ENCODE measurements at places on chromosomes 3 and 15.

DNA sequence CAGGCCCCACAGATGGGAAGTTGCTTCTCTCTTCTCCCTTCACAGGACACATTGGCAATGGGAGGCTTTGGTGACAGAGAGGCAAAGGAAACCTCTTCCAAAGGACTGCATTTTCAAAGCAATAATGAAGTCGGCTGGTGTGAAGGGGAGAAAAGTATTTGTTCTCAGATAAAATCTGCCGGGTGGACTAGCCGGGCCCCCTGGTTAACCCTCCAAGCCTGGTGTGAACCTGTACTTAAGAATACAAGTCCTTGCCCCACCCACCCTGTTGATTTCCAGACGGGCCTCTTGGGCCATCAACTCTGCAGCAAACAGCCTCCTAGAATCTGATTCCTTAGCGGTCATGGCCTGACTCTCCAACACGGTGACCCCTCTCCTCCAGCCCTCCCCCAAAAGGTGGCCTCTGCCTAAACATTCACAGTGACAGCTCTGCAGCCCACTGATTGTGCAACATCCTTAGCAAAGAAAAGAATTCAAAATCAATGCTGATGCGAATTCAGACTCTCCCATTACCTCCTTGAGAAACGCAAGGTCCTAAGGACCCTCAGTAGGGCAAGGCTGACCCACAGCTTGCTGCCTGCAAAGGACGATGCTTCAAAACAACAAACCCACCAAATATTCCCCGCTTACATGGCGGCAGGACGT, 9.9 kb downstream of the TLE3 start:
- no peak for DNase-seq

DNA sequence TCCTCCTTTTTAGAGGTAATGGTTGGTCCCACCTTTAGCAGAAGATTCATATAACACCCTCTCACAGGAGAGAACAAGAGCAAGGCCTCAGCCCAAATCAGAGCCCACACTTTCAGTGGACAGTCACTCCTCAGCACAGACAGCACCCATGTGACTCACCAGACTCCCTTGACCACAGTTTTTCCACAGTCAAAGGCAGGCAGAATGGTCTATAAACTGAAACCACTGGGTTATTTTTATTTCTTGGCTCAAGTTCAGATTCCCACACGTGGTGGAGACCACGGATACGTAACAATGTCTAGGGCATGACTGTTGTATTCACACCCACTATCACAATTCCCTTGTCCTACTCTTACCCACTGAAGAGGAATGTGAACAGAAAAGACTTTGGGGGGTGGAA, 237.8 kb upstream of the UBE2E1 start:
- no peak for DNase-seq

GRCh38 chr3:63607716-63608115, 44.8 kb upstream of the SNTN start:
- no peak for DNase-seq

GRCh38 chr3:182808041-182808770, 14.9 kb downstream of the ATP11B start:
- DNase-seq = no peak

- no peak for DNase-seq
Observed at GRCh38 chr3:128006061-128007032, 45.9 kb upstream of the SEC61A1 start.

- no peak for DNase-seq
Observed at GRCh38 chr15:66196602-66197001, 56.9 kb downstream of the MEGF11 start.

GRCh38 chr3:196087906-196088305, 6.0 kb upstream of the TFRC start:
- DNase-seq = no peak

DNA sequence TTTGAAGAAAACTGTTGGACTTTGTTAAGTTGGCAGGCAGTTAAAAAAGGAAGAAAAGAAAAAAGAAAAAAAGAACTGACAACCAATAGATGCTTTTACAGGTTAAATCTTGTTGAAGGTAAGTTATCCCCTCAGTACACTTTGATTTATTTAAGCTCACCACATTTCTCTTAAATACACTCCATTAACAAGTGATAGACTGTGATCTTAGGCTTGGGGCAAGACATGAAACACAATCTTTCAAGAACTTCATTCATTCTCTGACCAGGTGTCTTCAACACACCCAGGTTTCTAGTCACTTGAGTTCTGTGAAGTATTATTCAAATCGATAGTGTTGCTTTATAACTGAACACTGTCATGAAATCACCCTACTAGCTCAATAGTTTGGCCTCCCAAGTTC, 751.9 kb downstream of the ROBO1 start:
- DNase-seq = no peak

DNA sequence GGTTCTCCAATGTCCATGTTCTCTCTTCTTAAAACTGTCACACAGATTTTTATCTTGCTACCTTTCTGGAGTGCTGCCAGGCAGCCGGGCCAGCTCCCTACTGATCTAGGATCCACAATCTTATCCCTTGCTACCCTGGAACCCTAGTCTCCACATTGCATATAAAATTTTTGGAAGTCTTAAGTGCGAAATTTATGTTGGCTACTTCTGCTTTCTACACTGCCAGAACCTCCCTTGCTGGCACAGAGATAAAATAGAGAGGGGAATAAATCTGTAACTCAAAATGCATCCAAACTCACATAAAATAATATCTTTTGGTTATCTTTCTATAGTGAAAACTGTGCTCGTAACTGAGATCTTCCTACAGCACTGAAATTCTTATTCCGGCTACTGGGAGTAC, 182.6 kb downstream of the ZPLD1 start:
- no peak for DNase-seq

- no peak for DNase-seq
Observed at GRCh38 chr15:23694592-23694991, 7.5 kb upstream of the NDN start.

- no peak for DNase-seq
Observed at GRCh38 chr15:46764851-46765250, 952.5 kb upstream of the SEMA6D start.

DNA sequence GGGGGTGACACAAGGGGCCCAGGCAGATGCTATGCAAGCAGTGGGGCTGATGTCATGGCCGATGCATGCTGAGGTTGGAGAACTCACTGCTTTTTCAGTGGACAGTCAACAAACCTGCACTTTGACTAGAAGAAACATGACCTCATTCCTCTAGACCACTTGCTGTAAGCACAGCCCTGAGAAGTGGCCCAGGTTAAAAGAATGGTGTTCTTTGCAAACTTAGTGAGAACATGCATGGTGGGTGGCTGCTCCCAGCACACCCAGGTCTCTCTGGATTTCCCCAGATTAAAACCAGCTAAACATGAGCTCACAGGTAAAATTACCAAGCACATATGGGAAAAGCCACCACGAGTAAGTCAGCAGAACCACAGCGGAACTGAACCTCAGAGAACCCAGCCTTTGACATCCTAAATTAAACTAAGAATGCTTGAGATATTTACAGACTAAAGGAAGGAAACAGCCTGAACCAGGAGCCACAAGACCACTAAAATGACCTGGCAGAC, 15.5 kb downstream of the DLEC1 start:
- no peak for DNase-seq

GRCh38 chr3:53818221-53819162, 27.7 kb downstream of the CHDH start:
- DNase-seq = no peak

GRCh38 chr3:85589145-85589544, 630.4 kb downstream of the CADM2 start:
- DNase-seq = no peak

GRCh38 chr3:80676866-80677265, 909.1 kb upstream of the ROBO1 start:
- DNase-seq = no peak

DNA sequence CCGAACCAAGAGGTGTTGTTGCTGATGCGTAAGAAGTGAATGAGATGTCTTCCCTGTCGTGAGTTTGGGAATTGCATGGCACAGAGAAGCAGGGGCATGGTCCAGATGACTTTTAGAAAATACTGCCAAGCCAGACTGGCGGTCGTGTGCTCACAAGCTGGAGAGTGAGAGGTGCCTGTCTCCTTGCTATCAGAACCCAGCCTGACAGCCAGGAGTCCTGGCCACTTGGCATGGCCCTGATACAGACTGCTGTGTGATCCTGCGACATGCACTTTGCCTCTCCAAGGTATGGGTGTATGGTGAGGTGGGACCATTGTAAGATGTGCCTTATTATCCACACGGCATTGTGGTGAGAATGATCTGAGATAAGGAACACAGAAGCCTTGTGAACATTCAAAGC, 93.0 kb downstream of the SMAD3 start:
- no peak for DNase-seq

GRCh38 chr3:105836533-105836932, 32.3 kb downstream of the CBLB start:
- no peak for DNase-seq

DNA sequence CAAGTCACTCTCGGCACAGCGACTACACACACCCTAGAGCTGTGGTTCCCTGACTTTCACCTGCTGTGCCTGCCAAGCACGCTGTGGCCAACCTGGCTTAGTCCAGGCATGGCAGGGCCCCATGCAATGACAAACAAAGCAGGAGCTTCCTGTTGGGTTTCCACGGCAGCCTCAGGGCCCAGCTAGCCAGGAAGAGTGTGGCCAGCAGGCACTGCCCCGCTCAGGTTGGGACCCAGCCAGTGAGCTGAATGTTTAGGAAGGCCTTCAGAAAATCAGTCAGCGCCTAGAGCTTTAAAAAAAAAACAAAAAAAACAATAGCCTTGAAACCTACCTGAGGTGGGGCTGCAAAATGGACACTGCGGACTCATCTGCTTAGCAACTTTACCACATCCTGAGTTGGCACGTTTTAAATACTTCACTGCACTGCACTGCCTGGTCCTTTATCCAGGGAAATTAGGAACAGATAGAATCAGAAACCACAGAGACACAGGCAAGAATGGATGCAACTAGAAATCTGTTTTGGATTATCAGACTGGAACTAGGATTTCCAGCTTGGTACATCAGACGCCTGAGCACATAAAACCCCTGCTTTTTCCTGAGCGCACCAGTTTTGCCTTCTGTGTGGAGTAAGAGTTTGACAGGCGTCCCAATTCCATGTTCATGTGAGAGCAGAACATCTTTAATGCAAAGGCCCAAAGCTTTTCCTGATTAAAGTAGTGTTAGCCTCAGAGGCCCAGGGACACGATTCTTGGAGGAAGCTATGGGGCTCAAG, 36.2 kb upstream of the LDHAL6B start:
- DNase-seq = no peak

GRCh38 chr3:180116658-180117057, 79.9 kb upstream of the PEX5L start:
- no peak for DNase-seq

GRCh38 chr3:147613725-147614124, 204.6 kb downstream of the ZIC1 start:
- no peak for DNase-seq

DNA sequence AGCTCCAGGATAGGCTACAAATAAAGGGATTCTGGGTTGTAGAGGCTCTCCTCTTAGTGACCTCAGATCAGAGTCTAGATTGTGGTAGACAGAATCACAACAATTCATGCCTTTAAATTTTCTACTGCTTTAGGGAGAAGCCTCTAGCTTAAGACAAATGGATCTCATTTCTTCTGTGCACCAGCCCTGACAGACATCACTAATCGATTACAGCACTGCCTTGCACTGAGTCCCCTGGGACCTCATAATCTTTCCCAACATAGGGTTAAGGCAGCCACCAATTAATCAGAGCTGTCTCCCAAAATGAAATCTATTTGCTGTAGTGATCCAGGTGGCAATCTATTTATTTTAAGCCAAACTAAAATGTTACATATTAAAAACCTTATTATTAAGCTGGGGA, 436.5 kb upstream of the WNT5A start:
- no peak for DNase-seq

GRCh38 chr3:27193056-27193455, 176.1 kb downstream of the NEK10 start:
- no peak for DNase-seq

GRCh38 chr15:51697163-51697562, 15.9 kb downstream of the SCG3 start:
- no peak for DNase-seq

DNA sequence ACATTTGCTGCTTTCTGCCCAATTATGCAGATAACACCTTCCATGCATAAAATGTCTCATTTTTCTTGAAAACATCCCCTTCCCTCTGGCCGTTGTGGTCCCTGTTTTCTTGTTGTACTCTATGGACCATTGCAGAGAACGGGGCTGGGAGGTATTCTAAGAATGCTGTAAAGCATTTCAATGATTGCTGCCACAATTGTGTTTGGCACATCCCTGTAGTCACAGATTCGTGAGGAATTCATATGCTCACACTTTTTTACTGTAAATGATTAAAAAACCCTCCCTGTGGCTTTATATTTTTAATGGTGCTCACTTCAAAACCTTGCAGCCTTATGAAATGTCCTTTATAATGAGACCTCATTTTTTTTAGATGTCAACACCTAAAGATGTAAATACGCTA, 207.2 kb upstream of the GBE1 start:
- DNase-seq = no peak

DNA sequence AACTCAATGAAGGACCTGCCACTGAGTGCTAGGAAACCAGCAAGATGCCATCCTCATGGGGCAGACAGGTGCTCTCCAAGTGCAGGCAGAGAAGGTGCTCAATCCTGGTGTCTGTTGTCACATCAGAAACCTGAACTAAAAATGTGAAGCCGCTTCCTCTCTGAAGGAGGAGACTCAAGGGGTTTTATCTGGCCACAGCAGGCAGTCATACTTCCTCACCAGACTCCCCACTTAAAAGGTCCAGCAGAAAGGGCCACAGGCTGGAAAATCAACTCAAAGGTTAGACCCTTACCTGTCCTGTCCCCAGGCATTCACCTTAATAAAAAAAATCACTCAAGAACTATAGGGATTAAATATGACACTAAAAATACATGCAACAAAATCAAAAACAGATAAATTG, 4.8 kb downstream of the CCDC12 start:
- no peak for DNase-seq

GRCh38 chr15:43283526-43283925, 16.8 kb upstream of the TGM5 start:
- no peak for DNase-seq

DNA sequence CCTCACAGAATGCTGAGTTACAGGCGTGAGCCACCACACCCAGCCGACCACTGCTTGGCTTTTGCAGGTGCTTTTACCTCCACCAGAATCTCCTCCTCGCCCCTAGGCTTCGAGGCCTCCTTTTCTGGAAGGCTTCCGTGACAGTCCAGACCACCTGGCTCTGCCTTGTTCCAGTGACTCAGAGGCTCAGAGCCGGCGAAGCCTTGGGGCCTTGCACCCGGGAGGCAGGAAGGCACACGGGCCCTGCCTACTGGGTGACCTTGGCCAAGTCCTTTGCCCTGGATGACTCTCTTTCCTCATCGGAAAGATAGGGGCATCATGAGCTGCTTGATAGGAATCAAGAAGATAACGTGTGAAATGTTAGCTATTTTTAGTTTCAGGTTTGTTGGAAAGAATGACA, 31.3 kb upstream of the FURIN start:
- DNase-seq = no peak

Data from NCI-H187 (cell line).